ENCODE measurements at places on chromosomes 2 and 18.

DNA sequence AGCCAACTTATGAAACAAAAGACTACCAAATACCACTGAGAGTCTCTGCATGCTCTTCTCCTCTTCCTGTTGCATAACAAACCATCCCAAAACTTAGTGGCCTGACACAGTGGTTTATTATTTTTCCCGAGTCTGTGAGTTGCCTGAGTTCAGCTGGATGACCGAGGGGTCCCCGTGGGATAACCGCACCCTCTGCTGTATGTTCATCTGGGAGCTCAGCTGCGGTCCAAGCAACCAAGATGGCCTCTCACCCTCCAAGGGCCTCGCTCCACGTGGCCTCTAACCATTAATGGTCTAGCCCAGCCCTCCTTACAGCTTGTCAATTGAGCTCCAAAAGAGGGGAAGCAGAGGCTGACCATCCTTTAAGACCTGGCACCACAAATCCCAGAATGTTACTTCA, 17.1 kb downstream of the ITM2C start:
- no peak for DNase-seq

DNA sequence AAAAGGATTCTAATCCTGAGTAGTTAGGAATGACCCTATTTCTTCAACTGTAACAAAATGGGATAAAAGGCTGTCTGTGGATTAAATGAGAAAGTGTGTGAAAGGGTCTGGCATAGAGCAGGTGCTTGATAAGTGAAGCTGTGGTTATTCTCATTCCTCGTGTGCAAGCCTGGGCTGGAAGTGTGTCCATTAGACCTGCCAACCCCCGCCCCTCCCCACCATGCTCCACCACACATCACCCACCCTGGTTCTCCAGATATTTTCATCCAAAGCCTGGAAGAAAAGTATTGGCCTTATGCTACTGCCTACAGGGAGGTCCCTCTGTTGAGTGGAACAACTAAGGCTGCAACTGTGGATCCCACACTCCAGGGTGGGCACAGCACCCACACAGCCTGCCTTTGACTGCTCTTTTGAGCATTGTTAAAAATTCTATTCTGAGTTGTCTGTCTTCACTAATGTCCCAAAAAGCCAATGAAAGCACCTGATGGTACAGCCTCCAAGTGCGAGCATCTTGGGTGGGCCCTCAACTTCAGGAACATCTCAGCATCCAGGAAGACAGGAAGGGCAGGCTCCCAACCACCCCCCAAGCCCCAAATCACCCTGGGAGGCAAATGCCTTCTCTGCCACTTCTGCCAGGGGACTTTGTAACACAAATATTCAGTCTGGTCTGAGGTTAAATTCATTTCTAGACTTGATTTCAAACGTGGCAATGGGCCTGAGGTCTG, 102.8 kb upstream of the PPP1CB start:
- no peak for DNase-seq

DNA sequence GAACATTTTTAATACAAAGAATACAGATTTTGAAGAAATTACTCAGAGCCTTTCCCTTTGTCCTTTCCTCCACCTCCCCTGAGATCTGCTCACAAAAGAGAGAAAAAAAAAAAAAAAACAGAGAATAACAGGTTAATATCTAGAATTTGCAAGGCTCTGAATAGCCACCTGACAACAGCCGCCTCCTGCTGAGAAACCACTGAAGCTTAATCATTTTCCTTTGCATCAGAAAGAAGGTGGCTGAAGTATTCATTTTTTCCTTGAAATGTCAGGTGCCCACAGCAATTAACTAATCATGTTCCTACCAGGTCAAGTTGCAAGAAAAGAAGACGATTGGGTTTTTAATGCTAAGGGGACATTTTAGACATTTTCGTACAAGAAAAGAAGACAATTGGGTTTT, 21.2 kb downstream of the CNTNAP5 start:
- no peak for DNase-seq

GRCh38 chr2:174914853-174915760, 90.1 kb downstream of the CHN1 start:
- no peak for DNase-seq

DNA sequence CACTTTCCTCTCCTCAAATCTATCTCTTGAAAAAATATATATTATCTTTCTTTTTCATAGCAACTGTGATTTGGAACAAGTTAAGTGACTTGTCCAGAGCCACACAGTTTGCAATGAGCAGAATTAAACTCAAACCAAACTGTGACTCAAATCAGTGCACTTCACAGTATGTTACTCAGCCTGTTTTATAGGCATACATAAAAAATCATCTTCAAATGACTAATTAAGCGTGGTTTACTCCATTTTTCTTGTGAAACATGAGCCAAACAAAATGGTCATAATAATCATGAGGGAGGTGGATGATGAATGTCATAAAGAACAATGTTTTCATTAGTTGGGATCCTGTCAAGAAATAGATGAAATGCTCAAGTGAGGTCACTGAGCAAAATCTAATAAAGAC, 6.1 kb upstream of the CCDC178 start:
- no peak for DNase-seq

DNA sequence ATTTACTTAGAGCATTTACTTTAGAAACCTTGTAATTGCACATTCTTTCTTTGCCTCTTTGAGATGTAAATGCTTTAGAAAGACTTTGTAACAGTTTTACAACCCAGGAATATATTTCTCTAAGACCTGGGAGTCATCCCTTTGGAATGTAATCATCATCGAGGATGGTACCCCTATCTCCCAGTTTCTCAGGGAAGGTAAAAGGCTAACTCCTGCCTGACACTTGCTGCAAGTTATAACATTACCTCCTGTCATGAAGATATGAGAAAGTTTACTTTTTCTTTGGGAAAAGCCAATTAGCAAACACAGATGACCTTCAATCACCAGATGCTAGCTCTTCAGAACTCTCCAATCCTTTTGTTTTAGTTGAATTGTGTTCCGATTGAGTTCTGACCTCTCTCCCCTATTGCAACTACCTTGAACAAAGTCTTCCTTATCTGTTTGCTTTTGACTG, 420.3 kb upstream of the FSIP2 start:
- no peak for DNase-seq

- no peak for DNase-seq
Observed at GRCh38 chr18:75241705-75242104, 31.1 kb downstream of the TSHZ1 start.

GRCh38 chr2:200728630-200729029, 83.1 kb upstream of the BZW1 start:
- peak; percentile 22 for DNase-seq

DNA sequence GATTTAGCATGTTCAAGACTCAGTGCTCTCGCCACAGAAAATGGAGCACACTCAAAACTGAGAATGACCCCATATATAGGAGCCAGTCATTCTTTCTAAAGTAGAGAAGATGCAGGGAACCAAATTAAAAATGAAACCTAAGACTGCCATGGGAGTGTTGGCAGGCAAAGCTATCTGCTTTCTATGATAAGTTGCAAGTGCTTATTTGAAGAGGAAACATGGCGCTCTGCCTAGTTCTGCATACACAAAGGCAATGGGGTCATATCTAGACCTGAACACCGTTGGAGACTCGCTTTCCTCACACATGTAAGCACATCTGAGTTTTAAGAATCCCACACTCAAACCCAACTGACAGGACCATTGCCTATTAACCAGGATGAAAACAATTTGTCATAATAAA, 292.5 kb downstream of the ALK start:
- DNase-seq, result no peak

GRCh38 chr2:69539549-69539908, 102.3 kb upstream of the NFU1 start:
- DNase-seq, result no peak

- no peak for DNase-seq
Observed at GRCh38 chr2:181143790-181144300, 163.4 kb downstream of the UBE2E3 start.

- DNase-seq, result no peak
Observed at GRCh38 chr2:112187046-112187715, 49.0 kb downstream of the FBLN7 start.

DNA sequence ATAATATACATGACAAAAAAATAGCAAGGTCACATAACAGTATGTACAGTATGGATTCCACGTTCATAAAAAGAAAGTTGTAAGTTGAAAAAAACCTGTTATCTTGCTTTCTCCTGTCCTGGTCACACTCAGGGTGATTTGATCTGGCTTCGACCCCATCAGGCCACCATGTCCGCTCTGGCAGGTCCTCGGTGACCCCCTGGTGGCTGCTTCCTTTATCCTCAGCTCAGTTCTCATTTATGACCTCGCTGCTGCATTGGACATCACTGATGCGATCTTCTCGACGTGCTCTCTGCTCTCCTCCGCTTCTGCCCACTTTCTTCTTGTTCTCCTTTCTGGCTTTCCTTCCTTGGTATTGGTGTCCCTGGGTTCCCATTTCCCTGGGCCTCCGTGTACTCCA, 29.7 kb downstream of the DGKD start:
- DNase-seq, result no peak

DNA sequence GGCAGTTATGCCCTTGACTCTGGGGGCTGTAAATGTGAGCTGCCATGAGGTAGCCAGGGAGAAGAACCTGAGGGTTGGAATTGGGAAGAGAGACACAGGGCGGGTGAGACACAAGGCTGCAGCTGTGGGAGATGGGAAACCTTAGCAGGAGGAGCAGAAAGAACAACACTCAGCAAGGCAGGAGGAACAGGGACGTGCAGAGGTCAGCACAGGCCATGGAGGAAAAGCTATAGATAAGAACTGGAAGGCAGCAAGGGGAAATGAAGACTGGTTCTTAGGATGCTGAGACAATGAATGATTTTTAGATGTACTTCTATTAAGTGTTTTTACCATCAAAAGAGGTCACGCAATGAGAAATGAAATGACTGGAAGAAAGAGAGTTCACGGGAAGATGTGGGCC, 80.2 kb downstream of the USP40 start:
- no peak for DNase-seq

DNA sequence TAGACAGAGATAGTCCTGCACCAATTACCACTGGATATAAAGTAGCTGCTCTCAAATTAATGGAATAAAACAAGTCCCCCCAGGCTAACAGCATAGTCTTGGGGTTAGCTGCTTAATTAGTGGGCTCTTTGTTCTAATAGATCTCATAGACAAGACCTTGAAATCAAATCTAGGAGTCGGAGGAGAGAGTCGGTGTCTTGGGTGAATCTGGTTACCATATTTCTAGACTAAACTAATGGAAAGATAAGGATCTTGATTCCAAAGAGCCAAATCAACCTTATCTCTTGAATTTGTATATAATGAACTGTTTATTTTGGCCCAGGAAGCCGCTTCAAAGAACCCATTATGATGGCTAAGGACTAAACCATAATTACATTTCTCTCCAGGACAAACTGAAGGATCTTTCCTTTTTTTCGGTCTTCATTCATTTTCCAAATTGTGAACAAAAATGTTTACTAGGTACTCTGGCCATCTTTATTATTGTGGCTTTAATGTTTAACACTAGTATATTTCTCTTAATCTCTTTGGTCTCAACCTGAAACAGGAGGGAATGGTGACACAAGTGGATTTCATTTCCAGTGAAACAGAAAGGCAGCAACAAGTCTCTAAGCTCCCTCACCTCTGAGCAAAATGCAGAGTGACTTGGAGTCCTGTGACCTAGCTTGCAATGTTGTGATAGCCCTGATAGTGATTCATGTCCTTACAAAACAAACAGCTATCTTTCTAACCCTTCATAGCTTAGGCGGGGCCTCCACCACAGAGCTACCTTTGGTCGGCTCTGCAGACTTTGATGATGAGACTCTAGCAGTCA, 137.9 kb upstream of the PARD3B start:
- DNase-seq, result no peak

DNA sequence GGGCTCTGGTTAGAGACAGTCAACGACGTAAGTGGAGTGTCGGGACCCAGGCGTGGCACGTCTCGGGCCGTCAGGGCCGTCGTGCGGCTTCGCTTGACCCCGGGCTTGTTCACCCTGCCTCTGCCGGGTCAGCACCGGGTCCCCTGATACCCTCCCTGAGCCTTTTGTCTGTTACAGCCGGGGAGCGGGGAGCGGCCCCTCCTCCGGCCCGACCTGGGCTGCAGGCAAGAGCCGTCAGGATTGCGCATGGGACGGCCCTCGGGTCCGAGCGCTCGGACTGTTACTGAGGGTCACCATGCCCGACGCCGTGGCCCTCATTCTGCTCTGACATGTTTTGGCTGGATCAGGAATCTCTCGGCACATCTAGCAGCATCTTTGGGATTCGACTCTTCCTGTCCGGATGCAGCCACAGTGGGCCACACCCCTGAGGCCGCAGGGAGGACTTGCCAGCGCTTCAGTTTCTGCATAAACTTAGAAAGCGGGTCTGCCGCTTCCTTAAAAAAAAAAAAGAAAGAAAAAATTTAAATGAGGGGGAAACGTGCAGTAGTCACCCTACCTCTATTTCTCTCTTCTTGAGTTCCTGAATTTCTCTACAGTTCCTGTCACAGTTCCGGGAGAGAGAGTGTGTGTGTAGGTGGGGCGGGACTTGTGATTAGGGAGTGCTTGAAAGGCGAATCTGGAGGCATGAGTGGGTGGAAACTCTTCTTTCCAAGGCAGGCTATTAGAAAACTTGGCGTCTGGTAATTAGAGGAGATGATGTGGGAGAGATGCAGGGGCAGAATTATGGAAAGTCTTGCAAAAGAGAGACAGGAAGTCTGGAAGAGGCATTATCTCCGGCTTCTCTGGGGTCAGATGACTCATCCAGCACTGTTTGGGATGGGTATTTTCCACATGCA, 909 bp downstream of the TMEM87B start:
- DNase-seq, result peak; percentile 77

- DNase-seq, result no peak
Observed at GRCh38 chr18:49704334-49704733, 109.0 kb downstream of the ACAA2 start.

DNA sequence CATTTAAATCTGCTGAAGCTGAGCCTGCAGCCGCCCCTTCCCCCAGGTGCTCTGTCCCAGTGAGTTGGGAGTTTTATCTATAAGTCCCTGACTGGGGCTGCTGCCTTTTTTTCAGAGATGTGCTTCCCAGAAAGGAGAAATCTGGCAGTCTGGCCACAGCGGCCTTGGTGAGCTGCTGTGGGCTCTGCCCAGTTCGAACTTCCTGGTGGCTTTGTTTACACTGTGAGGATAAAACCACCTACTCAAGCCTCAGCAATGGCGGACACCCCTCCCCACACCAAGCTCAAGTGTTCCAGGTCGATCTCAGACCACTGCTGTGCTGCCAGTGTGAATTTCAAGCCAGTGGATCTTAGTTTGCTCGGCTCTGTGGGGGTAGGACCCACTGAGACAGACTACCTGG, 97.3 kb downstream of the ACAA2 start:
- DNase-seq, result no peak

GRCh38 chr18:56637711-56638231, 621 bp downstream of the TXNL1 start:
- no peak for DNase-seq

DNA sequence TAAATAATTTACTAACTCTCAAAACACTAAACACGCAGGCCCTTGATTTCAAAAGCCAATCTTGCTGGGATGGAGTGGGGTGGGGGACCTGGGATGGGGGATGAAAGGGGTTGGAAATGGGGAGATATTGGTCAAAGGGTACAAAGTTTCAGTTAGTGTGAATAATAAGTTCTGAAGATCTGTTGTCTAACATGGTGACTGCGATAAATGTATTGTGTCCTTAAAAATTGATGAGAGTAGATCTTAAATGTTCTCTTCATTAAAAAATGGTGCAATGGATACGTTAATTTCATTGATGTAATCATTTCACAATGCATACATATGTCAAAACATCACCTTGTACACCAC, 505 bp upstream of the ACYP2 start:
- no peak for DNase-seq

- peak; percentile 12 for DNase-seq
Observed at GRCh38 chr2:231063347-231063746, 6.7 kb downstream of the PSMD1 start.
